Stimulated activated CD4-positive, alpha-beta T cell treated with anti-CD3 and anti-CD28 coated beads, Interleukin-1b, Interleukin-23, amount 100 ng/mL, for 24 hours (primary cell): ENCODE measurements at places on chromosomes 2 and 18.

DNA sequence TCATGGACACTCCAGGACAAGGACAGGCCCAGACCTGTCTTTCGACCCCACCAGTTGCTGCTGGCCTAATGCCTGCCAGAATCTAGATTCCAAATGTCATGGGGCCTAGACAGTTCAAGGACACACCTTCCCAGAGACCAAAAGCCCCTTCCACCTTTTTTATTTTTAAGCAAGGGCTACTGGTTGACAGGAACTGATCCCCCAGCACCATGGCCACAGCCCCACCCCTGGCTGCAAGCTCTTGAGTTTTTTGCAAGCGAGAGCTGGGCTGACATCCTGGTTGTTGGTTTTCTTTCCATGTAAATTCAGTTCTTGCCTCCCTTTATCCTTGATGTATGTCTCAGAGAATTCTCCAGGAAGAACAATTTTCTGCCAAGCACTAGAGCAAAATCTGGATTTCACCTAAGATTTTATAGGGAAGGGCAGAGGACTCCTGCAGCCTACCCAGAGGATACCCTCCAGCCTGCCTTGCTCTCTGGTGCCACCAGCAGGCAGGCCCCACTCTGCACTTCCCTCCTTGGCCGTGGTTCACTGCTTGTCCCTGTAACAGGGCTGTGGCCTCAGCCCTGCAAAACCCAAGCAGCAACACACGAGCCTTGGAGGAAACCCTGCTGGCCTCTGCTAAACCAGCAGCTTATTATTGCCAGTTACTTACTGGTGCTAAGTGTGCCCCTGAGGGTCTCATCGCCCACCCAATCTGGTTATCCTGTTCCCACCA is 97.7 kb downstream of the TWIST2 start:
- DNase-seq = no peak

DNA sequence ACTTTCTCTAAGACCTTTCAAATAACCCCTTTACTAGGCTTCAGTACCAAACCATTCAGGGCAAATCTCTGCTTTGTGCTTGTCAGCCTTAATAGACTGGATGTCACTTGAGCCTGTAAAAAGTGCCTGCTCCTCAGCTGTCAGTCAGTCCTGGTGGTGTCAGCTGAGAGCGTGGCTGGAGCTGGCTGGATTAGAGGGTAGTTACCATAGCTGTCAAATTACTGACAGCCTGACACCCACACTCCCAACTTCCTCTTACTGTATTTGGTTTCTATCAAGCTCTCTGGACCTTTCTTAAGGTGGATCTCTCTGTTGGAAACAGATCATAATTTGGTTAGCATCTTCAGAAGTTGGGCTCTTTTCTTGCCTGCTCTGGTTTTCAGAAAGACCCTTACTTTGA is 371.4 kb upstream of the ATP5MC3 start:
- DNase-seq = no peak

DNA sequence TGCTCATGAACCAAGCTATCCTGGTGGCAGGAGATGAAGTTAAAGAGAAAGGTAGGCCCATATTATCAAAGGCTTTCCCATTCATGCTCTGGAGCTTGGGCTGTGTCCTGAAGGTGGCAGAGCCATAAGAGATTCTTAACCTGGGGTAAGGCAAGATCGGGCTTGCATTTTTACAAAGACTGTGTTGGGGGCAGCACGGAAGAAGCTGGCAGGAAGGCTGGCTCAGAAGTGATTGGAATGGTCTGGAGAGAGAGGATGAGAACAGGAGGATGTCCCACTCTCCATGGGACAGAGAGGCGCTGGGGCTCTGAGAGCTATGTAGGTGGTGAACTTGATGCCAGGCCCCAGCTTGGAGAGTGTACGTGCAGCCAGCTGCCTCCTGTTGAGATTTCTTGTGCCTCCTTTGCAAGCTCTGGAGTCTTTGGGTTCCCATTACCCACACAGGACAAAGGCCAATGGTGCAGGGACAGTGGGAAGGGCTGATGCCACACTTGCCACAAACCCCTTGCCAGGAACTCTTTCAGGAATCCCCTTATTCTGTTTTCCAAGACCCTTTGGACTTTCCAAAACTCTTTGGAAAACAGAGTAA is 40.6 kb upstream of the FZD5 start:
- no peak for DNase-seq

- DNase-seq = no peak
Measured at GRCh38 chr2:86066007-86066578, 39.6 kb downstream of the POLR1A start.

GRCh38 chr2:214203214-214203613 is 207.6 kb upstream of the VWC2L start:
- DNase-seq = no peak

- DNase-seq = no peak
Measured at GRCh38 chr18:78980777-78981380, 1.3 kb downstream of the SALL3 start.

- no peak for DNase-seq
Measured at GRCh38 chr2:38552259-38552658, 50.5 kb downstream of the HNRNPLL start.

DNA sequence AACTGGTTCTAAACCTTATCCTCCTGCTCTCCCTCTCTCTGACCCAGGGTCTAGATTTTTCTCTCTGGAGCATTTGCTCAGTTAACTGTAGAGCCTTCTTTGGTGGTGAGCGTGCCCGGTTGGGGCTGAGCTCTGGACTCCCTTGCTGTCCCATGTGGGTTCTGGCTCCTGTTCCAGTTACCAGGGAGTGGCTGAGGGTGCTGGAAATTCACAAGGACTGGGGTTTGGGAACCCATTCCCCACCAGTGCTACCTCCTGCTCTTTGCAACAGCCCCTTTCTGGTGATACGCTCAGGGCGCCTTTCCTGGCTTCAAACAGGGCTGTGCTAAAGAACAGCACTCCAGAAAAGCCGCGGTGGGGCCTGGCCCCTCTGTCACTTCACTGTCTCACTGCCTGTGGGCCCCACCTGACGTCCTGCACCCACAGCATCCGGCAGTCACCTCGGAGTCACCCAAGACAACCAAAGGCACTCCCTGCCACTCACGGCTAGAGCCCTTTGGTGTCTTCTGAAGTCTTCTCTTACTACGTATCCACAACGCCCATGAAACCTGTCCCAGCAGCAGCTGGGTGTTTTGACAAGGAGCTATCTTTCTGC is 41.3 kb downstream of the CAPN13 start:
- no peak for DNase-seq

DNA sequence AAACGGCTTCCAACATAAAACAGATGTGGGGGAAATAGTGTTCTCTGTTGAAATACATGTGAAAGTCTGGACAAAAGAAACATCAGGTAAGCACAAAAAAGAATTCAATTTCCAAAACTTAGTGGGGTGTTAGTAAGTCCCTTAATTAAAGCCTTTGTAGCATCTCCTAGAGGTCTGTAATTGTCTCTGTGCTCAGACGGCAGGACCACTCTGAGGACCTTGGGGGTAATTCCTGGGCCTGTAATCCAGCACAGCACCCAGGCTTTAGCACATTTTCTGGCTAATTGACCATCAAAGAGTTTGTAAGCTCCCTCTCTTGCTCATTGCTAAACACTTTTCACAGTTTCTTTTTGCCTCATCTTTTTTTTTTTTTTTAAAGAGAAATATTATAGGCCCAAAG is 80.3 kb downstream of the FARSB start:
- no peak for DNase-seq

GRCh38 chr18:45111502-45111848 is 430.8 kb downstream of the SETBP1 start:
- no peak for DNase-seq

DNA sequence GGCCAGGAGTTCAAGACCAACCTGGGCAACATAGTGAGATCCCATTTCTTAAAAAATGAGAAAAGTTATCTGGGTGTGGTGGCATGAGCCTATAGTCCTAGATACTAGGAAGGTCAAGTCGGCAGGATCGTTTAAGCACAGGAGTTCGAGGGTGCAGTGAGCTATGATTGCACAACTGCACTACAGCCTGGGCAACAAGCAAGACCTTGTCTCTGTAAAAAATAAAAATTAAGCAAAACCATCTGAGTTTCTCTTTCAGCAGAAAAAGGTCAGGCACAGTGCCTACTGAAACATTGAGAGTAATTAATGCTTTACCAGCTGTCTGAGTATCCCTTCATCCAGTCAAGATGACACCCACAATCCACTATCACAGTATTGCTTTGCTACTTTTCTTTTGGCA is 258.3 kb downstream of the MBD5 start:
- no peak for DNase-seq

DNA sequence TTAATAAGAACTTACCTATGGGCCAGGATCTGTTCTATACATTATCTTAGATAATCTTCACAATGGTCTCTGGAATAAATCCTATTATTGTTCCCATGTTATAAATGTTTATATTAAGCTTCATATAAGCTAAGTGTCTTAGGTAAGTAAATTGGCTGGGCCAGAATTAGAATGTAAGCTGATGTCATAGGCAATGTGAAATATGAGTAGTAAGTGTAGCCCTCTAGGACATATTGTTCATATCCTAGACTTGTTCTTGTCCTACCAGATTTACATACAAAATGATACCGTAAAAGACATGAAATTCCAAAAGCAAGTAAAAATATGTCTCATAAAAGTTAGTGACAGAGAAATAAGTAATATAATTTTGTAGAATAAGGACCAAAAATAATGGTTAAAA is 89.9 kb downstream of the CDH19 start:
- DNase-seq = no peak

DNA sequence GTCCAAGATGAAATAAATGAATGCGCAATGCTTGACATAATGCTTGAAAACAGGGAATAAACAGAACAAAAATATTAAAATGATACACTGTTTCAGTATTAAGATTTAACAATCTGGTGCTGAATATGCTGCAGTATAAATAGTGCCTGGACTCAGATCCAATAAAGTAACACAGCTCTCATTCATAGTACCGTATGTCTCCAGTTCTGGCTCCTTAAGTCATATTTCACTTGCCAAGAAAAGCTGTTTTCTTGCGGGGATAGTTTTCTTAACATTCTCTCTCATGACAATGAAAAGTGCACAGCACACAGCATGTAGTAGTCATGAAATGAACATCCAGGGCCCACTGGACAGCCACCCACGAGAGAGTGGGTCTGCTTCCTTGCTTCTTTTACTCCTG is 74.7 kb downstream of the SATB2 start:
- DNase-seq = no peak

- DNase-seq = no peak
Measured at GRCh38 chr2:73250872-73251846, 17.1 kb downstream of the CCT7 start.

DNA sequence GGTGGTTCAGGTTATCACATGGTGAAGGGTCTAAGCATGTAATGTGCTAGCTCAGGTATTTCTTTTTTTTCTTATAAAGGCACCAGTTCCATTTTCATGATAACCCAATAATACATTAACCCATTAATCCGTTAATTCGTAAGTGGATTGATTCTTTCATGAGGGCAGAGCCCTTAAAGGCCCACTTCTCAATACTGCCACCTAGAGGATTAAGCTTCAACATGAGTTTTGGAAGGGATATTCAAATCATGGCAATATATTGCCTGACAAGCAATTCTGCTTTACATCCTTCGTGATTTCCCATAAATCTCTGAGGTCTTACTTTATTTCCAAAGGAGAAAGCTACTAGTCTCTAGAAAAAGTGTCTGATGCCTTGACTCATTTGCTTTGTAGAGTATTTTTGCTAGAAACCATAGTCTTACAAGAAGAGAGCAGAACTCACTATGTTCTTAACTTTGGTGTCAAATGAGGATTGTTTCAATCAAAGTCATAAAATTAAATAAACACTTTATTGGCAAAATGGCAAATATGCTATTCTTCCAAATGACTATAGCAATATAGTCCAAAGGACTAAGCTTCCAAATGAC is 271.3 kb downstream of the KCNS3 start:
- no peak for DNase-seq

- DNase-seq = no peak
Measured at GRCh38 chr18:27377251-27377650, 192.1 kb upstream of the CHST9 start.

DNA sequence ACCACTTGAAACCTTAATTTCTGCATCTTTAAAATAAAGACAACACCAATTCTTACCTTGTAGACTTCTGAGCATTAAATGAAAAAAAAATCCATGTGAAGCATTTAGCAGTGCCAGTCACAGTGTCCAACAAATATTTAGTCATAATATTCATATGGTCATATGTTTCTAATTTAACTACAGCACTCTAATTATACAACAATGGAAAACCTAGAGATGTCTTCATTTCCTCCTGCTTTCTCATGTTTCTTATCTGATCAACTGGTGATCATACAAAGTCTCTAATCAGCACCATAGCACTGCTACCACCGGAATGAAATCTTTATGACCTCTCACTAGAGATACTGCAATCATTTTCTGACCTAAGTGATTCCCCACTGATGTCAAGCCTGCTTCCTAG is 10.2 kb upstream of the SCN3A start:
- no peak for DNase-seq
